Pulmonary artery endothelial cell (primary cell): ENCODE measurements at places on chromosomes 1 and 21. TPM values are rescaled to one million over a fixed set of nuclear protein-coding genes. Genes with fewer than 3 reads are reported as not detected.

The LCE1C gene
- not detected in 2 replicates for total RNA-seq

The GSTM5 gene
- total RNA-seq: 0.13 and 0.18 TPM in 2 replicates

The OR14C36 gene
- not detected in 2 replicates for total RNA-seq

The TP73 gene
- total RNA-seq: under 0.01 TPM in 1 of 2 replicates, not detected in the other

The RBP7 gene
- 0.26 TPM in 1 of 2 replicates, not detected in the other for total RNA-seq

The NPR1 gene
- total RNA-seq: 18.5 and 33.1 TPM in 2 replicates

The DIO1 gene
- not detected in 2 replicates for total RNA-seq

The RWDD3 gene
- 13.3 and 18.1 TPM in 2 replicates for total RNA-seq

The FAM72B gene
- total RNA-seq: 2.2 and 6.9 TPM in 2 replicates

The CCDC28B gene
- total RNA-seq: 15.3 and 21.6 TPM in 2 replicates

The MAP3K6 gene
- 10.0 and 10.4 TPM in 2 replicates for total RNA-seq

The LRRC71 gene
- 0.11 and 0.40 TPM in 2 replicates for total RNA-seq

The PGLYRP4 gene
- total RNA-seq: not detected in 2 replicates

The ACKR1 gene
- total RNA-seq: 0.86 TPM in 1 of 2 replicates, not detected in the other

The USP16 gene
- 28.2 and 38.6 TPM in 2 replicates for total RNA-seq

The CHRM3 gene
- total RNA-seq: 1.6 TPM in 1 of 2 replicates, not detected in the other

The GPA33 gene
- total RNA-seq: not detected in 2 replicates

The CFAP107 gene
- not detected in 2 replicates for total RNA-seq

The CELA3B gene
- 0.07 and 0.26 TPM in 2 replicates for total RNA-seq

The STYXL2 gene
- not detected in 2 replicates for total RNA-seq

The PPIAL4G gene
- total RNA-seq: not detected in 2 replicates

The GPR61 gene
- total RNA-seq: 0.14 and 0.46 TPM in 2 replicates

The CCDC181 gene
- total RNA-seq: 0.74 and 0.86 TPM in 2 replicates

The CYP4A11 gene
- total RNA-seq: not detected in 2 replicates

The TEX38 gene
- not detected in 2 replicates for total RNA-seq

The EPHB2 gene
- total RNA-seq: 62.0 and 88.5 TPM in 2 replicates

The ADAMTS5 gene
- not detected in 2 replicates for total RNA-seq

The BPNT1 gene
- total RNA-seq: 28.2 and 42.5 TPM in 2 replicates

The TRIM46 gene
- 4.1 and 4.9 TPM in 2 replicates for total RNA-seq
